Ammon's horn (tissue), 1 donor: ENCODE measurements at places on chromosomes 2 and 18.
A peak's percentile ranks its signal among the peaks of the same experiment; 100 is the strongest.

- DNase-seq = no peak
Observed at GRCh38 chr2:135202751-135203150, 150.7 kb downstream of the RAB3GAP1 start.

DNA sequence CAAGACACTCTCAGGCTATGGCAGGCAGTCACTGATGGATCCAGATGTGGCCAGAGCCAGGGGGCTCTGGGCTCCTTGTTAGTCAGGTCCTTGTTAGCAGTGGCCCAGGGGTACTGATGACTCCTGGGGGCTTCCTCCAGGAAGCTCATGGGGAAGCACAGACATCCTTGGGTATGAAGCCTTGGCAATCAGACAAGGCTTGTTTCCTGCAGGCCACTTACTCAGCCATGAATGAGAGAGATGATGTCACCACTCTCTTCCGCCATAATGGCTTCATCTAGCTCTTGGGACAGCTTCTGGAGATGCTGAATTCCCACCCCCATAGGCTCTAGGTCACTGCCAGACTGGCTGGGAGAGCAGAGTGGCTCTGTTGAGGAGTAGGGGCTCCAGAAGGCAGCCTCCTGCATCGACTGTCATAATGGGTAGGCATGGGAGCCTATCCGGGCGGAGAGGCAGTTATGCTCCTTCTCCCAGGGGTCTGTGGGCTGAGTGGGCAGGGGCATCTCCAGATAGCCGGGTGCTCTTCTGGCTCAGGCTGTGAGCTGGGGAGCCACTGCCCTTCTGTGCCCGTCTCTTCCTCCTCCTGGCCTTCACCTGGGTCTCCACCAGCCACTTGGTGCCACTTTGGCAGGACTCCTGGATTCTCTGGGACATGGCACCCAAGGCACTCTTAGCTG, 40.2 kb upstream of the BMPR2 start:
- DNase-seq = no peak

DNA sequence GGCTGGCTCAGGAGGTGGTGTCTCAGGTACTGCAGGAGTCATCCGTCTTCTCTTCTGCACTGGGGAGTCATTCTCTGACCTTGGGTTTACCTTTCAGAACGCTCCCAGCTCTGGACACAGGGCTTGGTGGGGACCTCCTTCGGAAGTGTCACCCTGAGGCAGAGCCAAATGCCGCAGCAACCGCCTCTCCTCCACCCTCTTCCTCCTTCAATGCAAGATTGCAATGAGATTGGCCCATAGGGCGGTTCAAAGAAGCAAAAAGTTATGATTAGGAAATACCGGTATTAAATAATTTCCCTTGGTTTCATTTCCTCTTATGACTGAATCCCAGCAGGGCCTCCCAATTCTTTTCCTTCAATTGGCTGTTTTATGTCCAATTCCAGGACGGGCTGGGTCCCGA, 178.8 kb downstream of the ACKR3 start:
- DNase-seq = no peak

DNA sequence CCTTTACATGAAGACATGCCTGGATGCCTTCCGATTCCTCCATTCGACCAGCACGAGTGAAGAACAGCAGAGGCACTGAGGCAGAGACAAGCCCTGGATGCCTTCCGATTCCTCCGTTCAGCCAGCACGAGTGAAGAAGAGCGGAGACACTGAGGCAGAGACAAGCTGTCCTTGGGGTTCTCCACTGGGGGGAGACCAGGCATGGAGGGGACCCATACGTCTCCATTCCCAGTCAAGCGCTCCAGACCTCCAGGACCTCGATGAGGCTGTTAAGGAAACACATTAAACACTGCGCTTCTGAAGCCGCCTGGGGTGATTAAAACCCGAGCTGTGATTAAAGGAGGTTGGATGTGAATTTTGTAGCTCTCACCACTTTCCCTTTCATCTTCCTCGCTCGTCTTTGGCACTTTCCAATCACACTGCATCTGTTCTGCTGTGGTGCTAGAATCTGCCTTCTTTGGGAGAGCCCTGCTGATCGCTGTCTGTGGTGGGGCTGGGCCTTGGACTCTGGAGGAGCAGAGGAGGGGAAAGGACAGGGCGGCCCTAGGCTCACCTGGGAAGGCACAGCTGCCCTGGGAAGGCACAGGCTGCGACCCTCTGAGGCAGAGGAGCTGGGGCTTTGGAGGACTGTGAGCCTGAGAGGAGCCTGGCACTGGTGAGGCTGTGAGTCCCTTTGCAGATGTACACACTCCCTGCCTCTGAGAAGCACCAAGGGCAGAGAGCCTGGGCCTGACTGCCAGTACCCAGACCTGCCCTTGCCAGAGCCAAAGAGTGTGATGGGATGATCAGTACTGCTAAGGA, 463.1 kb upstream of the HS6ST1 start:
- no peak for DNase-seq

GRCh38 chr2:38907242-38907641, 17.6 kb downstream of the ARHGEF33 start:
- no peak for DNase-seq

DNA sequence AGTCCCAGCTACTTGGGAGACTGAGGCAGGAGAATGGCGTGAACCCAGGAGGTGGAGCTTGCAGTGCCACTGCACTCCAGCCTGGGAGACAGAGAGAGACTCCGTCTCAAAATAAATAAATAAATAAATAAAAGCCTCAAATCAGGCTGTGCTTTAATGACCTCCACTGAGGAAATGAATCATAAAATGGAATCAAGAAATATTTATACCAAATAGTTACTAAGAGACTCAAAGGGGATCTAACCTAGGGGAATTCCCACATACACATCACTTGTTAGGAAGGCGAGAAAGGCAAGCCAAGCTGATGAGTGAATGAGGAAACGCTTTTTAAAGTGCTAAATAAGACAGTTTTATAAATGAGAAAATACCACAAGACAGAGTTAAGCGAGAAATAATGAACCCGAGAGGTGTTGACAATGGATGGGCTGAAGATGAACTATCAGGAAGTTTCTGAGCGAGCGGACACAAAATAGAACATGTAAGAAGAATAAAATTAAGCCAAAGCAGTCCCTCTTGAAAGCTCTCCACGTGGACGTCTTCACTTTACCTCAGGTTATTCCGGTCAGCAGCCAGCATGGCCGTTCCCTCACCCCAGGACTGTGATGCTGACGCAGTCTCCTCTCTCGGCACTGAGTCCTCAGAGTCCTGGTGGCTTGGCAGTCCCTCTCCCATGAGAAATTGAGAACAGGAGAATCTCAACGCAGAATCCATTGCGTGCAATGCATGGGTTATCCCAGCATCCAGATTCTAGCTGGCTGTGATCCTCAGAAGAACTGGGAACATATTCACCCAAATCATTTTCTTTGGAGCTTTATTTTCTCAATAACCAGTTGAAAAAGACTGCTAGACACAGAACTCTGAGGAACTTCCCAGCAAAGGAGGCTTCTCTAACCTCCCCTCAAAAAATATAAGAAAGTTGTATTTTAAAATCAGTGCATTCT, 22.3 kb downstream of the PXDN start:
- no peak for DNase-seq

- DNase-seq = no peak
Observed at GRCh38 chr18:55433648-55434047, 154.3 kb downstream of the TCF4 start.

DNA sequence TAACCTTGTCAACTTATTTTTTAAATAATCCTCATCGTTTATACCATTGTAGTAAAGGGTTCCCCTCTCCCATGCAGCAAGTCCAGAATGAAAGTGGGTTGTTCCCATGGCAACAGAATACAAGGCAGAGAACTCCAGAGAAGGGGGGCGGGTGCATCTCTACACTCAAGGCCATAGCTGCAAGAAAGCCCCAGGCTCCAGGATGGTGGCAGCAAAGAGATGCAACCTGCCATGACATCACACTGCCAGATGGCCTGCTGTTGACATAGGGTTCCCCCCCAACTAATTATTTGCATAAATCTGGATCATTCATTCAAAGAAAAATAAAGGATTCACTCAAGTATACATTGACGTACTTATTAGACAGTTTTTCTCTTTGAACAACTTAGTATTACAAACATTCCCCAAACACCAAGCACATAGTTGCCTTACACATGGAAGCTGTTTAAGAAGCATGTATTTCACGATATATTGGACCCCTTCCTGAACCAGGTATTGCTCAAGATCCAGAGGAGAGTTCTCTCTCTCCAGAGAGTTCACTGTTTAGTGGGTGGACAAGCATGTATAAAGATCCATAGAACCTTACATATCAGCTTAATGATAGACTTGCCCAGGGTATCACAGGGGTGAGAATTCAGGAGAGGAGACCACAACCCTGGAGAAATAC, 87.4 kb upstream of the KLF7 start:
- peak; percentile 62 for DNase-seq

DNA sequence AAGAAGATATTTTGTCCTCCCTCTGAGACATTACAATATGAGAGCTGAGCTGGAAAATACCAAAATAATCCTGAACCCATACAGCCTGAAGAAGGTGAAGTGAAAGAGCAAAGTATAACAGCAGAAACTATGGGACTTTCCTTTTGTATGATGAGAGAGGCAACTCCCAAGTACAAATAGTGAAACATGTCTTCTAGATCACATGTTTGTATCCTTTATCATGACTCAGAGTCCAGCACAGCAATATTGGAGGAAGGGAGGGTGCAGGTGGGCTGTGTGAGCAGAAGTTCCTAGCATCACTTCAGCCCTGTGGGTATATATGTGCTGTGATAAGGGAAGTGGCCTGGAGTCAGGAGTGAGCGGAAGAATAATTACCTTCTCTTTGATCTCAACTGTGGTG, 265.6 kb upstream of the NRXN1 start:
- DNase-seq = no peak

GRCh38 chr2:64727843-64728463, 74.2 kb upstream of the SERTAD2 start:
- no peak for DNase-seq

DNA sequence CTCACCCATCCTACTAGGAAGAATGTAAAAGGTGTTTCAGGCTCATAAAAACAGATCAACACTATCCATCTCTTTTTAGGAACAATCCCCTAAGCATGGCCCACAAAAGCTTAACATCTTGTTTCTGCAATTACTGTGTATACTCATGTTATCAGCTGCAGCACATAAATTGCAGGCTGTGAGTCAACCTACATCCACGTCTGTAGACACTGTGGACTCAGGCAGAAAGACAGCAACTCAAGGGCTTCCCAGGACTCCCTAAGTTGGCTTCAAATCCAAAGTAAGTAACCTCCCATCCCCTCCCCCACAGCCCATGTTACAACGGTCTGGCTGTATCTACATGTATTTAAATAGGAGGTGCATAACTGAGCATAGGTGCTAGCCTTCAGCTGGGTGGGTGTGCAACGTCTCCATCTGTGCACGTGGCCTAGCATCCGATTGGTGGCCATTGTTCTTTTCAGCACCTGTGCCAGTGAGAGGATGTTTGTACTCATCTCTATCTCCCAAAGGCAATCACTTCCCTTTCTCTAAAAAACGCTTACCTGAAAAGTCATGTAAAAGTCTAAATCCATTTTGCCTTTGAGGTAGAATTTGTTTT, 30.1 kb downstream of the UXS1 start:
- no peak for DNase-seq

DNA sequence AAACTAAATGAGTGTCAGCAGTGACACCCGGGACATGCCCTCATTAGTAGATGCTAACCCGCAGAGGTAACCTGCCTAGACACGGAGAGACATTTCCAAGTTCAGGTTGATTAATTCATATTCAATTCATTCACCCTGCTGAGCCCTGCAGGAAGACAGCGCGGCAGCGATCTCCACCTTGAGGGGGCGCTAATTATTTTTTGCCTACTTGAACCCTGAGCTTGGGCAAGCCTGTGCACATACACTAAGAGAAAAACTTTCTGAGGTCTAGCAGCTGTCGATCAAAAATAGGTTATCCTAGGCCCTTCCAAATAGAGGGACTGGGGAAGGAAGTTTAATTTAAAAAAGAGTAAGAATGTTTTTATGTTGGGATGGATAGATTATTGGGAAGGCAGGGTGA, 1.3 kb upstream of the LYPD6 start:
- DNase-seq = no peak

- no peak for DNase-seq
Observed at GRCh38 chr2:148969659-148970061, 68.8 kb upstream of the LYPD6B start.

- DNase-seq = no peak
Observed at GRCh38 chr2:128641421-128642080, 322.9 kb upstream of the HS6ST1 start.

GRCh38 chr2:101518578-101519492, 43.9 kb upstream of the RFX8 start:
- peak; percentile 87 for DNase-seq

GRCh38 chr2:158403237-158403636, 53.3 kb downstream of the CCDC148 start:
- no peak for DNase-seq

DNA sequence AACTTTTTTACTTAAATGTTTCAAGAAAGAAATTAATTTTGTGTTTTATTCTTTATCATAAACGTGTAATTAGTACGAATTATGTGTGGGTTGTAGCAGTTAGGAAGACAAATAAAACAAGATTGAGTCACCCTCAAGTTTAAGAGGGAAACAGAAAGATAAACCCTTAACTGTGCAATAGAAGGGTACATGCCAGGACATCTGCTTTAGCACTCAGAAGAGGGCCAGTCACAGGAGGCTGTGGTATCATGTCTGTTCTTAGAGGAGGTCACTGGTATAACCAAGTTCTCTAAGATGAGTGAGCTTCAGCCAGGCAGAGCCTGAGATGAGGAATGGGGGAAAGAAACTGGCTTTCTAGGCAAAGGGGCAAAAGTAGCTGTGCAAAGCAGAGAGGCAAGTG, 42.4 kb upstream of the GRHL1 start:
- no peak for DNase-seq

- DNase-seq = no peak
Observed at GRCh38 chr2:26674771-26675170, 17.8 kb upstream of the KCNK3 start.

- DNase-seq = no peak
Observed at GRCh38 chr2:205712508-205712907, 30.2 kb downstream of the NRP2 start.

DNA sequence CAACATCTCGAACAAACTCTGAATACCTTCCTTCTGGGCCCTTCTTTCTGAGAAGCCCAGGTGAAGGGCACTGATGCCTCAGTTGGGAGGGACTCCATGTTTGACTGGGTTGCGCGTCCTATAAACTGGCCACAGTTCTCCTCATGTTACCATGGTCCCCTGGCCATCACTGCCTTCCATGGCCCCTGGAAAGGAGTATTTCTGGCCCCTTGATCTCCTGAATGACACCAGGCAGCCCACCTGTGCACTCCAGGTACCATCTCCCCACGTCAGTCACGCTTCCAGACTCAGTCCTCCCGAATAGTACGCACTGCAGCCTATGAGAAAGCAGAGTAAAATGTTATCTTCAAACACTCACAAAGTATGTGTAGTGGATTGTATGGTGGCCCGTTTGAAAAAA, 73.9 kb downstream of the ACKR3 start:
- no peak for DNase-seq
